ENCODE measurements at places on chromosomes 6 and 20.

GRCh38 chr6:3226481-3227362 lies 731 bp downstream of the TUBB2B start:
- DNase-seq = no peak

- DNase-seq = no peak
Observed at GRCh38 chr6:160765412-160765811, 63.4 kb downstream of the PLG start.

GRCh38 chr20:61120595-61121515 lies 131.2 kb upstream of the CDH4 start:
- no peak for DNase-seq

DNA sequence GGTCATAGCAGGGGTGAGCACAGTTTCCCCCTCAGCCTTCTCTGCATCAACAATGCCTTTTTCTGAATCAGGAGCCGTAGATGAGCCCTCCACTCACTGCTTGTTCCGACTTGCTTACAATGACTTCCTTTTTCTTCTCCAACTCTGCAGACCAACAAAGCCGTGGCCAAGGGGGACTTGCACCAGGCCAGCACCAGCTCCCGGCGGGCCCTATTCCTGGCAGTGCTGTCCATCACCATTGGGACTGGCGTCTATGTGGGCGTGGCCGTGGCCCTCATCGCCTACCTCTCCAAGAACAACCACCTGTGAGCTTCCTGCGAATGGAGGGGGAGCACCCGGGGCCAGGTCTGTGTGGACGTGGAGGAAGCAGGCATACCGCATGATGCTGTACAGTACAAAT lies 195.8 kb downstream of the SYNDIG1 start:
- no peak for DNase-seq

DNA sequence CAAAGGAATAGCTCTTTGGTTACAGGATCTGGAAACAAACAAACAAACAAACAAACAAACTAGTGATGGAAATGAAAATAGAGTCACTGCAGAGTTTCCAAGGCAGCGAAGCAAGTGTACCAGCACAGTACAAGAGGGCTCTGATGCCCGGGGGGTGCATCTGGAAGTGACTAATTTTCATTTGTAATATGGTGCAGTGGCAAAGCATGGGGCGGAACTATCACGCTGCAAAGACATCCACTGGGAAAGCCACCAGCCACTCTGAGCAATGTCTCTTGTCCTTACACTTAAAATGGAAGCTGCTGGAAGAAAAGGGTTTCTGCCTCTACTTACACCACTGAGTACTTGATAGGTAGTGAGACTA lies 44.4 kb upstream of the NEDD9 start:
- no peak for DNase-seq
